ENCODE measurements at places on chromosomes 13 and 19.

DNA sequence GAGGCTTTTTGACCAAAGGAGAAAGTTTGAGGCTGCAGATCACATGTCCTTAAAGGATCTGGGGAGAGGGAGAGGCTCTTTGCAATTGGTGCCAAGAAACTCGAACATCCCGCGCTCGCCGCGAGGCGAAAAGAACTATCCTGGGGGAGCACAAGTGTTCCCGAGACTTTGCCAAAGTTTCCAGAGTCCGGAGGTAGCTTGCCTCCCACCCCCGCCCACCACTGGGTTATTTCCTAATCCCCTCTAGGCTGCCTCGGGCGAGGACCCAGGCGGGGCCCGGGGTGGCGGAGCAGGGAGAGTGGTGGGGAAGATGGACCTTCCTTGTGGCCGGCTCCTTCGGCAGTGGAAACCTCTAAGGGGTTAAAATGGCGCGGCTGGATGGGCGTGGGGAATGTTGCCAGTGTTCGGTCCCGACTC, 114.5 kb downstream of the KCNRG start:
- no peak for DNase-seq

DNA sequence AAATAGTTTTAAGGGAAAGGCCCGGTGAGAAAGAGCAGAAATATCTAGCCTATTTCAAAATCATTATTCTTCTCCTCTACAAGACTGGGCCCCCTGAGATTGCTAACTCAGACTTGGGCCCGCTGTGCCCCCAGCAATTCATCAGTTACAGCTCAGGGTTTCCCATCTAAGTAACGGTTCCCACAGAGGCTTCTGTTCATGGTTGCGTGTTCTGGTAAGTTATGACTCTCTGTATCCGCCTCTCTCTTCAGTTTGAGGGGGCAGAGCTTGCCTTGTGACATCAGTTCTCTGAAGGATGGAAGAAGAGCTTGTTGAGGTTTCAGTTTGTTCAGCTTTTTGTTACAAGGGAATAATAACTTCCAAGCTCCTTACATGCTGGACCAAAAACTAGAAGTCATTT, 11.6 kb downstream of the ZNF57 start:
- DNase-seq = no peak

DNA sequence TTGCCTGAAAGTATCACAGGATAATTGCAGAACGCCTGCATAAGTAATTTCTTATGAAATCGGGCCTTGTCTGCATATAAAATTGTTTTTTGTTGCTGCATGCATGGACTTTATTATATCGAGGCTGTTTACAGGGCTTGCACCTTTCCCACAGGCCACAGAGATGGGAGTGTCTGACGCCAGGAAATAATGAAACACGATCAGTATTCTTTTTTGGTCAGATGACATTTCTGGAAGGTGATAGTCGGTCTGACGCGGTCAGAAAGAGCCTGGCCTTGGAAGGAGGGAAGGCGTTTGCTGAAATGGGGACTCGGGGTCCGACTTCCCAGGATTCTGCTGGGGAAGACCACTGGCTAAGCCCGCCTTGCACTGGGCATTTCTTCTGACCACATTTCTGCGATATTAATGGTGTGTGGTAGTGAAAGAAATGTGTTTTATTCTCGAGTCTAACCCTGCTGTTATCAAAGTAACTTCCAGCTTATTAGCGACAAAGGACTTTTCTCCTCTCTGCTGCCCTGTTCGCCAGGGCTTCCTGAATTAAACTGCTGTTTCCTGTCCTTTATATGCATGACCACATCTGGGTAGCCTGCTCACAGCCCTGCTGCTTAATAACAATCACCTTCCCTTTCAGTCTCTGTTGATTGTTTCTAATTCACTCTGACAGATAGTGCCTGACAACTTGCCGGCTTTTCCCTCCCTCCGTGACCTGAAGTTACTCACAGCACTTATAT, 11.6 kb upstream of the ZNF536 start:
- DNase-seq = no peak

GRCh38 chr13:111265701-111266035, 54.8 kb upstream of the TEX29 start:
- DNase-seq = no peak

- DNase-seq = no peak
Measured at GRCh38 chr13:26476111-26476781, 81.2 kb upstream of the WASF3 start.

- no peak for DNase-seq
Measured at GRCh38 chr13:43737392-43737923, 49.3 kb downstream of the ENOX1 start.

DNA sequence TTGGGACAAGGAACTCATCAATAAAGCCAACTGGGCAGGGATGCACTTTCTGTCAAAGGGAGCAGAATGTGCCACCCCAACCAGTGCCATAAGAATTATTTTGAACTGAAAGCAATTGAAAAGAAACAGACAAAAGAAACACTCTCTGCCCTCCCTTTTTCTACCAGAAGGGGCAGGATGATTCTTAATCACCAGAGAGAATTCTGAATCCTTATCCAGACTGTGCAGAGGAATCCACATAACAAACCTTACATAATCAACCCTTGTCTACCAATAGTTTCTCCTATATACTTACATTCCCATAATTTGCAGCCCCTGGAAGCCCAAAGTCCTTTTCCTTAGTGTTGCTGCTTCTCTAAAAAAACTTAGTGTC, 520.7 kb upstream of the NBEA start:
- DNase-seq = no peak

GRCh38 chr13:104253063-104253680, 1187.0 kb upstream of the SLC10A2 start:
- DNase-seq = no peak

- DNase-seq = no peak
Measured at GRCh38 chr13:111516712-111517640, 196.5 kb downstream of the TEX29 start.

- DNase-seq = no peak
Measured at GRCh38 chr13:53821632-53822031, 793.0 kb downstream of the OLFM4 start.

DNA sequence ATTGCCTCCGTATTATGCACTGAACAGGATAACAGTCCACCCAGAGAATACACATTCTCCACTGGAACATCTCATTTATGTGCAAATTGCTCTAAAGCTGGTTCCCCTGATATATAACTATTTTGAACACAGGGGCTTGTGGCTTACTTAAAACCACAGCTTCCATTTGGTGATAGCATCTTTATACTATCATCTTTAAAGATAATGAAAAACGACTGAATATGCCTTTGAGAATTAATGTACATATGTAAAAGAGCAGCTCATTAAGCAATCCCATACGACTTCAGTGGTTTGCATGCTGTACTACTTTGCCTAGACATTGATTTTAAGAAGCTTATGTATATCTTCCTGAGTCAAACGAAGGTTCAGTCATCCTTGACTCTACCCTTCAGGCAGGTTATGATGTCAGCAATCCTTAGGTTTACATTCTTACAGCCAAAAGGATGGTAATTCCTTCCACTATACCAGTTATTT, 40.8 kb downstream of the BRD4 start:
- DNase-seq = no peak

GRCh38 chr13:64332048-64332447, 2898.1 kb downstream of the PCDH9 start:
- no peak for DNase-seq

- peak; percentile 52 for DNase-seq
Measured at GRCh38 chr19:11881151-11881800, 6.3 kb upstream of the ZNF69 start.

DNA sequence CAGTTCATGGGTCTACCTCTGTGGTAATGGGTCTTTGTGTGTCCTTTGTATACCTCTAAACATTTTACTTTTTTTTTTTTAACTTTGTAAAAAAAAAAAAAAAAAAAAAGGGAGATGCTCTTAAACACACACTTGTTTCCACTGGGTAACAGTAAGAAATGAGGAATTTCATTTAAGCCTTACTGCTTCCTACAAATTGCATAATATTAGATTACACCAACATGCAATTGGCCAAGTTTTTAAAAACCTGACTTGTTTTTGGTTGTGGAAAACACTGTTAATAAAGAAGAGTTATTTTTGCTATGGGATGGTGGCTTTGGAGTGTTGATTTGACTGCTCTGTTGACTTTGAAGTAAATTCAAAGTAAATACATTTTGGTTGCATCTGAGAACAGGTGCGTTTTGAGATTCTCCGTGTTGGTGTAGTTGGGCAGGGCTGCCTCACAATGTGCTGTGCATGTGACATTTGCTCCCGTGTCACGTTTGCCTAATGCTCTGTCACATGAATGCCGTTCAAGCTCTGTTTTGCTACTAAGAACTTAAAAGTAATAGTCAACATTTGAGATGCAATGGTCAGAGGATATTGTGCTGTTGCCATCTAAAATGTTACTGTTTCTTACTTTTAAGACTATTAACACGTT, 202.4 kb downstream of the LMO7 start:
- DNase-seq = no peak

DNA sequence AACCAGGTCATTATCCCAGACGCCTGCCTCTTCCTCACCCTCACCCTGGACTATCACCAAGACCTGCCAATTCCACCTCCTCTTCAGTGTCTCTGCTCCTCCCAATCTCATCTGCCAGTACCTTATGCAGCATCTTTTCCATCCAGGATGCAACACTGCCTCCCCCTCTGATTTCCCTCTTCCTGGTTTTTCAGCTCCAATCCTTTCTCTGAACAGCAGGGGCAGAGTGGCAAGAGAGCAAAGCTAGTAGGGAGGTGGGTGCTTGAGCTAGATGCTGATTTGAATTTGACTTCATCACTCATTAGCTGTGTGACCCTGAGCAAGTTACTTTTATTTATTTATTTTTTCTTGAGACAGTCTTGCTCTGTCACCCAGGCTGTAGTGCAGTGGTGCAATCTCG, 25.6 kb upstream of the CABP5 start:
- DNase-seq = no peak

DNA sequence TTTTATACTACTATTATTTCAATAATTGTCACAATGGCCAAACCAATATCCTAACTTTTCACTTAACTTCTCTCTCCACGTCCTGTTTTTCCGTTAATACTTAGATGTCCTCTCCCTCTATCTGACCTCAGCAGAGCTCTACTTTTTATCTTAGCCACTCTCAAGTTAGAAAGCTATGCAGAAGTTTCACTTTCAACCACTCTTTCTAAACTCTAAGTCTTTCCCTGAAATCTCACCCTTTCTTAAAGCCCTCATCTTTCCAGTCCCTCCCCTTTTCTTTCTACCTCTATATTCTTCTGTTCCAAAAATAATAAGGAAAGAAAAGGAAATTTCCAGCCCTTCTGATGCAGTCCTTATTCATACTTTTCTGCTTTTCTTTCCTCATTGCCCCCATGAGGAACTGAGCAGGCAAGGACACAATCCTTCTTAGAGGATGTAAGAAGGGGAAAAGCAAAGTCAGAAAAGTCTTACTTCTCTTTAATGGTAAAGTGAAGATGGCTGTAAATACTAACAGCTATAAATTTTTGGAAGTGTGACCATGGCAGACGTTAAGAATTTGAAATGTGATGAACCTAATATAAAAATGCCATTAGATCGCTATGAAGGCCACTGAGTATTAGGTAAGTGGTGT, 23.0 kb downstream of the FAM216B start:
- DNase-seq = no peak

DNA sequence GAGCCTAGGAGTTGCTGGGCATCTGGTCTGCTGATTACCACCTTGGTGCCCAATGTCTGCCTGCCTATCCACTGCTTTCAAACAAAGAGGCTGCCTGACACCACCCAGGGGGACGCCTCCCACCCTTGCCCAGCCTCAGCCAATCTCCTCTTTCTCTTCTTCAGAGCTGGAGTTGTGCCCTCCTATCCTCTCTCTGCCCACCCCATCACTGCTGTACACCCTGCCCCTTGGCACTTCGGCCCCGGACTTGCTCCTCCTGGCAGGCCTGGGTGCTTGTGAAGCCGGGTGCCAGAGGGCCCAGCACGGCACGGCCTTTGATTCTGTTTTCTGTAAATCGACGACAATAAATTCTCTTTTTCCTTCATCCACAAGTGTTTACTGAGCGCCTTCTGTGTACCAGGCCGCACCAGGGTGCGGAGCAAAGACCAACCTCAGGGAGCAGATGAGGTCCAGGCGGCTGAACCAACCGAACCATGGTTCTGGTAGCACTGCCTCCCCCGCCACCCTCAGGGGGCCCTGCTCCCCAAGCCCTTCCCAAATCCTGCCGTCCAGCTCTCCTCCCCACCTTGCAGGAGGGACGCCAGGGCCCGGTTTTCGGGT, 5.0 kb downstream of the RNF225 start:
- DNase-seq = no peak

DNA sequence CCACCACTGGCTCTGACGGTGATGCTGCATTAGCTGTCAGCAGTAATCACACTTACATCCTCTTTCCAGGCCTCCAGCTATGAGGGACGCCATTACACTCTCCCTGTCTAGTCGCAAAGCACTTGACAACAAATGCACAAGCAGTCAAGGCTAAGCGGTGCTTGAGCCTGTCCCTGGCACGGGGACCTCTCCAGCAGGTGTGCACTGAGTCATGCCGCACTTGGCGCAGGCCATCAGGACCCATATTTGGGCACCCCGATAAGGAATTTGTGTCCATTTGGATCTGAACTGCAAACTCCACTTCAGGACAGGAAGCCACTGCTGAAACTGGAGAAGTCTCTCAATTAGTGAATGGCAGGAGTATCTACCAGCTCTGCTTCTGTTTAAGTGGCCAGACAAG, 301.9 kb upstream of the OBI1 start:
- DNase-seq = no peak

DNA sequence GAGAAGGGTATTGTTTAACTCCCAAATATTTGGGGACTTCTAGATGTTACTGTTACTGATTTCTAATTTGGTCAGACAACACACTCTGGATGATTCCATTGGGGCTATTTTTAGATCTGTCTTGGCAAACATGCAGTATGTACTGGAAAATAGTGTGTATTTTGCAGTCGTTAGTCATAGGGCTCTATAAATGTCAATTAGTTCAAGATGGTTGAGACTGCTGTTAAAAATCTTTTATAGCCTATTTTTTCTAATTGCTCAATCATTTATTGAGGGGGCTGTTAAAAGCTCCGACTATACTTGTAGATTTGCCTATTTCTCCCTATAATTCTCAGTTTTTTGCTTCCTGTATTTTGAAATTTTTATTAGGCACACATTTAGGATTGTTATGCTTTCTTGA, 31.4 kb downstream of the PPP5C start:
- DNase-seq = no peak

DNA sequence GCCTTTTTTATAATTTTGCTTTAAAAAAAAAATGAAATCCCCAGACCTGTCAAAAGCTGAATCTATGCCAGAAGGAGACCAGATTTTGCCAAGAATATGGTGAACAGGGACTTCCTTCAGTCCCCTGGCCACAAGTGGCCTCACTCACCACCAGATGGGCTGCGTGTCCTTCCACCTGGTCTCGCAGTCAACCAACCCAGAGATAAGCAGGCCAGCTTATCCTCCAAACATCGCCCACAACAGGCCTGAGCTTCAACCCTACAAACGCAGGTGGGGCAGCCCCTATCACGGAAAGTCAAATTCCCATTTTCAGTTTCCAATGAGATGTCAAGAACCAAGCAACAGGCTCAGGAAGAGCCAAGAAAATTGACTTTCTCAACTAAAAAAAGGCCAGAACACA, 30.5 kb downstream of the STK24 start:
- DNase-seq = no peak

GRCh38 chr13:43326100-43326499, 302.7 kb downstream of the DNAJC15 start:
- no peak for DNase-seq

GRCh38 chr13:80924596-80924995, 583.7 kb upstream of the SPRY2 start:
- DNase-seq = no peak

GRCh38 chr19:4304538-4305256, at the start of gene FSD1:
Gene FSD1, plus strand, starts transcription at chr19:4304598. Its CDS starts 149 bp downstream, at chr19:4304747.
- DNase-seq = peak; percentile 45

All from activated T-cell treated with anti-CD3 and anti-CD28 coated beads for 1 hour (primary cell).